ENCODE measurements at places on chromosomes 1 and 21. TPM values are rescaled to one million over a fixed set of nuclear protein-coding genes. Genes with fewer than 3 reads are reported as not detected.

DNA sequence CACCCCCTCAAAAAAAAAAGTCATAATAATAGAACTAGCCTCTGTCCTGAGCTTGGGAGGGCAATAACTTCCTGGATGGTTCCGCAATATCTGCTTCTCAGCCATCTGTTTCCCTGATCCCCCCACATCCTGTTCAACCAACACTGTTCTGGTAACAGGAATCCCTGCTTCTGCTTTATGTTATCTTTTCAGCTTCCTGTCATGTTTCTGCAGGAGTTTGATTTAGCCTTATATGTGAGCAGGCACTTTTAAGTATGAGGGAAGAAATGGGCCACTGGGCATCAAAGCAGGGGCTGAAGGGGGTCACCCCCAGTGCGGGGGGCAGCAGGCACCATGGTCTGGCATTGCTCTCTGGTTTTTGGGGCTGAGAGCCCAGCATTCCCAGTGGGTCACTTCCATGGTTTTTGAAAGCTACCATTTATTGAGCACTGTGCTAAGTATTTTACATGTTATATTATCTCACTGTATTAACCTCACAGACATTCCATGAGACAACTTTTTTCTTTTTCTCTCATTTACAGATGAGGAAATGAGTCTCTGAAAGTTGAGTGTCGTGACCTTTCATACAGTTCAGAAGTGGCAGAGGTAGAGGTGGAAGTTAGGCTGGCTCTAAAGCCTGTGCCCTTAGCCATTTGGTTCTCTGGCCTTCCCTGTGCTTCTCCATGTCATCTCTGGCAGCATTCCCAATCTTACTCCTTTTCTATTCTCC, 61.9 kb downstream of the DNTTIP2 start:
- H3K36me3 ChIP-seq, result no peaks in the 10 kb centered on the region
- no peaks in the 10 kb centered on the region for H3K27me3 ChIP-seq
- no peak overlapping the region for H3K4me3 ChIP-seq
- H3K4me1 ChIP-seq, result peaks cover 5% of the 10 kb centered on the region

- peaks cover 2% of the 10 kb centered on the region for H3K4me1 ChIP-seq
- no peak overlapping the region for H3K4me3 ChIP-seq
- no peak overlapping the region for H3K27ac ChIP-seq
- DNase-seq, result peak; percentile 93
- H3K27me3 ChIP-seq, result no peaks in the 10 kb centered on the region
These were observed 21.9 kb upstream of the LAPTM5 start for GRCh38 chr1:30779294-30780071.

DNA sequence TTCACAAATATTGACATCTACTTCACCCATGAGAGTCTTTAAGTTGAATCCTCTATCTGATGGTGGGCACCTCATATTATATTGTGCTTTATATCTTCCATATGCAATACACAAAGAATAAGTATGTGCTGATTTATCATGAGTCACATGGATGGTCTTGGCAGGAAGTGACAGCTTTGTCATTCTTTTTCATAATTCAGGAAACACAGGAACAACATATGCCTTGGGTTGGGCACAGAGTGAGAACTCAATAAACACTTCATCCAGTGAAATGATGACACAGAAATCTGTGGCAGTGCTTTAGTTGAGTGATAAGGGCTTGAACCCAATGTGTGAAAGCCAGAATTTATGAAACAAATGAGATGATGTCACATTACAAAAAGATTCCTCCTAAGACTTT, 41.2 kb downstream of the GADD45A start:
- H3K36me3 ChIP-seq, result no peaks in the 10 kb centered on the region
- no peaks in the 10 kb centered on the region for H3K27me3 ChIP-seq

- peak overlapping the region; percentile 63 for H3K4me3 ChIP-seq
- no peaks in the 10 kb centered on the region for H3K36me3 ChIP-seq
- no peaks in the 10 kb centered on the region for H3K27me3 ChIP-seq
- peak overlapping the region; percentile 81 for H3K27ac ChIP-seq
- H3K4me1 ChIP-seq, result no peaks in the 10 kb centered on the region
These were observed 624 bp downstream of the ARHGAP29 start for GRCh38 chr1:94236630-94237290.

DNA sequence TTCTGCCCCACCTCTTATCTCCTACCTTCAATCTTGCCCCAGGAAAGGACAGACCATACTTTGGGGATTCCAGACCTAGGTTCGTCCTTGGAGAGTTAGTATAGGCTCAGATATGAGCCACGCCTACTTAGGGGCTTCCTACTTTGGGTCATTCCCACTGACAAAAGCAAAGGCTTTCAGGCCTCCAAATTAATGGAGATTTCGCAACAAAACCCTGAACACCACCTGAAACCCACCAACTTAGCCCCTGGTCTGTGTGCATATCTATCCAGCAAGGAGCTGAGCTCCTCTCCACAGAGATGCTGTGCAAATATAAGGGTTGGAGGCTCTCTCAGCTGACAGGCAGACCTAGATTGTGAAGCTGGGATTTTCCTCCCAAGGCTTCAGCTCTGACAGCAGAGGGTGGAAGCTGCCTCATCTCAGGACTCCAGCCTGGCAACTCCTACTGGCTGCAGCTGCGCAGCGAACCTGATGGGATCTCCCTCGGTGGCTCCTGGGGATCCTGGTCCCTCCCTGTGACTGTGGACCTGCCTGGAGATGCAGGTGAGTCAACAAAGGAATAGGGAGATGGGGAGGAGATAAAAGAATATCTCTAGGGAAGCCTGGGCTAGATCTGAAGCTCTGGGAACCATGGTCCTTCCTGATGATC, 2.1 kb downstream of the MPL start:
- H3K4me3 ChIP-seq, result no peak overlapping the region
- no peak overlapping the region for H3K27ac ChIP-seq
- no peak for DNase-seq
- H3K27me3 ChIP-seq, result no peaks in the 10 kb centered on the region
- no peaks in the 10 kb centered on the region for H3K36me3 ChIP-seq

DNA sequence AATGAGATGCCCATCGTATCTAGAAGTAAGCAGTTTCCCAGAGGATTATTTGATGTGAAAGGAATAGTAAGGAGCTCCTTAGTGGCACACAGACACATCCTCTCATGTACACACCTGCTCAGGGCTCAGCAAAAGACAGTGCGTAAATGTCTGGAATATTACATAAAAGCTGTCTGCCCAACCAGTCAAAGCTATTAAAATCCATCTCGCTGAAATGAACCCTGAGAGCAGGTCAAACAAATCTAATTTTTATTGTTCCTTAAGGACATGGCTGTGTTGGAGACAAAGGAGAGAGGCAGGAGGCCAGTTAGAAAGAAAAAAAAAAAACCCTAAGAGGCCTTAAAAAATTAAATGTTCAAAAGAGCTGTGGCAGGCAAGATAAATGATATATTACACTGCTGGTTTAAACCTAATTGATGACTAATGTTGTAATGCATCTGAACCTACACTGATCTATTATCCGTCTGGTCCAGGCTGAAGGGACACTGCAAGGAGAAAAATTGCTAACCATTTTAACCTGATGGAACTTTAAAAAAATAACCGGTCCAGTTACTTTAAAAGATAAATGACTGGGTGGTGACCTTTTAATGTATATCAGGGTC, 58.5 kb upstream of the FGGY start:
- H3K4me1 ChIP-seq, result no peaks in the 10 kb centered on the region
- DNase-seq, result no peak
- H3K36me3 ChIP-seq, result no peaks in the 10 kb centered on the region
- no peak overlapping the region for H3K27ac ChIP-seq
- no peak overlapping the region for H3K4me3 ChIP-seq
- no peaks in the 10 kb centered on the region for H3K27me3 ChIP-seq

DNA sequence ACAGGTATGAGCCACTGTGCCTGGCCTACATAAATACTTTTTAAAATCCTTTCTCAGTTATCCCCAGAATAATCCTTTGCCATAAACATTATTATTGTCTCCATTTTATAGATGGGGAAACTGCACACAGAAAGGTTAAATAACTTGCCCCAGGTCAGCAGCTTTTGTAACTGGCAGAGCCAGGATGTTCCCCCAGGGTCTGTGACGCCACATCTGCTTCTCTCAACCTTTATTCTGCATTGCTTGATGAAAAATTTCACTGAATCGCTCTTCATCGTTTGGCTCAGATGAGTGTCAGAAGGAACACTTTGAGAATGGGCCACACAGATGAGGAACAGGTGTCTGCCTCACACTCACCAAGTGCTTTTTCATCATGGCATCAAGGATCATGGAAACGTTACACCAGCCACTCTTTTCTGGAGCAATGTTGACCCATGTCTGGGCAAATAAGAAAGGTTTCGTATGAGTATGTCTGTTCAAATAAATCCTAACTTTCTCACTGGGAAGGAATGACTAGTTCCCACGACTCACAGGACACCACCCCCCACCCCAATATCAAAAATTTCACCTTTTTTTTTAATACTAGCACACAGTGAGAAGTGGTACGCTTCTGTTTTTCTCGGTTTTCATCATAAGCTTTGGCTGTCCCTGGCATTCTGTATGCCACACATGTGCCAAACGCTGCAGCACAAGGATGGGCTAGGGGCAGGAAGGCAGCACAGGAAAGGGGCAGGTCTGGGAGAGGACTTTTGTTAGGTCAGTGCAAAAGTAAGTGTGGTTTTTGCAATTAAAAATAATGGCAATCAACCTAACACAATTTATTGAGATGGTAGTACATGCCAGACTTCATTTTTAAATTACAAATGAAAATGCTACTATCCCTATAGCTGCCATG, 9.0 kb upstream of the PTGFRN start:
- no peak overlapping the region for H3K4me3 ChIP-seq
- no peaks in the 10 kb centered on the region for H3K36me3 ChIP-seq
- no peak for DNase-seq
- H3K27ac ChIP-seq, result no peak overlapping the region
- no peaks in the 10 kb centered on the region for H3K4me1 ChIP-seq
- H3K27me3 ChIP-seq, result no peaks in the 10 kb centered on the region

DNA sequence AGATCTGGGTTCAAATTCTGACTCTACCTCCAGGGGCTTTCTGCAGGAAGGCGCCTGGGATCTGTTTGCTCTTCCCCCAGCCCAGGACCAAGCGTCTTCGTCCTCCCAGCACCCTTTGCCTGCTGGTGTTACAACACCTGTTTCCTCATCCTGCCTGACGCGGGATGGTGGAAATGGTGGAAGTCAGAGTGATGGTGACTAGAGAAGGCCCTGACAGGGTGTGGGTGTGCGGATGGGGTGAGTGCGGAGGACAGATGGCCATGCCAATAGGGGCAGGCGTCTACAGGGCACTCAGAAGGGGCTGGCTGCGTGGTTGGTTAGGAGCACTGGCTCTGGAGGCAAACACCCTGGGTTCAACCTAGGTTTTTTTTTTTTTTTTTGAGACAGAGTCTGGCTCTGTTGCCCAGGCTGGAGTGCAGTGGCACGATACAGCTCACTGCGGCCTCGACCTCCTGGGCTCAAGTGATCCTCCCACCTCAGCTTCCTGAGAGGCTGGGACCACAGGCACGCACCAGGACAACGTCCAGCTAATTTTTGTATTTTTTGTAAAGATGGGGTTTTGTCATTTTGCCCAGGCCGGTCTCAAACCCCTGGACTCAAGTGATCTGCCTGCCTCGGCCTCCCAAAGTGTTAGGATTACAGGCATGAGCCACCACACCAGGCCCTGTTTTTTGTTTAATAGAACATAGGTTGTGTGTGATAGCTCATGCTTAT, 1.5 kb downstream of the THEMIS2 start:
- no peaks in the 10 kb centered on the region for H3K36me3 ChIP-seq
- peak overlapping the region; percentile 73 for H3K27ac ChIP-seq
- H3K4me3 ChIP-seq, result peak overlapping the region; percentile 83
- peaks cover 2% of the 10 kb centered on the region for H3K4me1 ChIP-seq
- H3K27me3 ChIP-seq, result no peaks in the 10 kb centered on the region

- H3K4me1 ChIP-seq, result peaks cover 46% of the 10 kb centered on the region
- no peaks in the 10 kb centered on the region for H3K27me3 ChIP-seq
- no peak for DNase-seq
- peaks cover 38% of the 10 kb centered on the region for H3K36me3 ChIP-seq
- peak overlapping the region; percentile 95 for H3K27ac ChIP-seq
These were observed 22.8 kb downstream of the LDLRAP1 start for GRCh38 chr1:25566176-25566729.

DNA sequence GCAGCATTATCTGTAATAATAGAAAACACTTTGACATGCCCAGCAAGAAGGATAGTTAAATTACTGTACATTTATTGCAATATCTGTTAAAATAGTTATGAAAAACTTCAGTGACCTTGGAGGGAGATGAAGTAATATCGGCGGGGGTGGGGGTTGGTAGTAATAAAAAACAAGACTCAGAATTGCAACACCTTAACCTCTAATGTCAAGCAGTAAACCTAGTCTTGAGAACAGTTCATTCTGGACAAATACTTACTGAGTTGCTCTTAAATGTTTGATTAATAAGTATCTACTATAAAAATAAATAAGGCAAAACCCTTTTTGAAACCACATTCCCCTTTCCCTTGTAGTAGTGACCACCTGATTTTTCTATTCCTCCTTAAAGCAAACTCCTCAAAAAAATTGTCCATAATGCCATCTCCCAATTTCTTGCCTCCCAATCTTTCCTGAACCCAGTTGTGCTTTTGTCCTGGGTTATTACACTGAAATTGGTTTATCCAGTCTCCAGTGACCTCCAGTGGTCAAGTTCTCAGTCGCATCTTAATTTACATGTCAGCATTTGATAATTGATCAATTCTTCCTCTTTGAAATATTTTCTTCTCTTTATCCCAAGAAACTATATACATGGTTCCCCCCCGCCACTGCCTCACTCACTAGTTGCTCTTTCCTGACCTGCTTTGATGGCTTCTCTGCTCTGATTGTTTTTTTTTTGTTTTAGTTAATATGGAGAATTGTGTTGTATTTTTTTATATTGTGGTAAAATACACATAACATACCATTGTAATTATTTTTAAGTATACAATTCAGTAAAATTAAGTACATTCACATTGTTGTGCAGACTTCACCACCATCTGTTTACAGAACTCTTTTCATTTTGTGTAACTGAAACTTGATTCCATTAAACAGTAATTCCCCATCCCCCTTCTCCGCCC, 36.8 kb downstream of the RAP1A start:
- no peak overlapping the region for H3K27ac ChIP-seq
- H3K36me3 ChIP-seq, result no peaks in the 10 kb centered on the region
- no peak for DNase-seq
- no peaks in the 10 kb centered on the region for H3K4me1 ChIP-seq
- H3K4me3 ChIP-seq, result no peak overlapping the region

SPRR2D gene
- total RNA-seq, result not detected

LCE2D gene
- total RNA-seq, result not detected

DNA sequence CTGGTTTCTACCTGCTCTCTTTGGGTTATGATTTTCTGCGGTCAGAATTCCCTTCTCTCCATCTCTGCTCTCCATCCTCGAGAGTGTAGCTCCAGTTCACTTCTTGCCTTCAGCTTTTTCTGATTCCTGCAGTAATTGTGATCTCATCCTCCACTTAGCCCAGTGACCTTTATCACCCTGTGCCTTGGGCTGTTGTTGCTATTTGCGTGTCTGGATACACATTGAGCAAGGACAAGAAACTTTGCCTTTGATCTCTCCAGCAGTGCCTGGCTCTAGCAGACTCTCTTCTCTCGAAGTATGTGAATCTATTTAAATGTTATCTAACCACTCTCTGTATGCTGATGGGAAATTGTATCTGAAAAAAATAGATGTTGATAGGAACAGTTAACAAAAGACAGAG, 76.4 kb upstream of the MARK1 start:
- H3K36me3 ChIP-seq, result no peaks in the 10 kb centered on the region
- no peak for DNase-seq
- no peaks in the 10 kb centered on the region for H3K4me1 ChIP-seq
